Hindlimb muscle (tissue), 1 donor: ENCODE measurements at places on chromosomes 7 and 10.

- DNase-seq, result no peak
Measured at GRCh38 chr10:132580143-132580542, 42.6 kb downstream of the INPP5A start.

GRCh38 chr10:21532694-21533466 is 1.2 kb upstream of the MLLT10 start:
- DNase-seq, result no peak

GRCh38 chr10:109650228-109650627 is 273.1 kb downstream of the XPNPEP1 start:
- no peak for DNase-seq

DNA sequence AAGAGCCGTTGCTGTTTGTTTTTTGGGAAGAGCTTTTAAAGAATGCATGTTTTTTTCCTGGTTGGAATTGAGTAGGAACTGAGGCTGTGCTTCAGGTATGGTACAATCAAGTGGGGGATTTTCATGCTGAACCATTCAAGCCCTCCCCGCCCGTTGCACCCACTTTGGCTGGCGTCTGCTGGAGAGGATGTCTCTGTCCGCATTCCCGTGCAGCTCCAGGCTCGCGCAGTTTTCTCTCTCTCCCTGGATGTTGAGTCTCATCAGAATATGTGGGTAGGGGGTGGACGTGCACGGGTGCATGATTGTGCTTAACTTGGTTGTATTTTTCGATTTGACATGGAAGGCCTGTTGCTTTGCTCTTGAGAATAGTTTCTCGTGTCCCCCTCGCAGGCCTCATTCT is 31.6 kb downstream of the PFKFB3 start:
- no peak for DNase-seq
